Activated CD4-positive, alpha-beta T cell treated with anti-CD3 and anti-CD28 coated beads, Interleukin-2, amount 10 ng/mL, durations not matched to agents 24 days and 14 days (primary cell): ENCODE measurements at places on chromosomes 4 and X. TPM values are rescaled to one million over a fixed set of nuclear protein-coding genes. Genes with fewer than 3 reads are reported as not detected.

DNA sequence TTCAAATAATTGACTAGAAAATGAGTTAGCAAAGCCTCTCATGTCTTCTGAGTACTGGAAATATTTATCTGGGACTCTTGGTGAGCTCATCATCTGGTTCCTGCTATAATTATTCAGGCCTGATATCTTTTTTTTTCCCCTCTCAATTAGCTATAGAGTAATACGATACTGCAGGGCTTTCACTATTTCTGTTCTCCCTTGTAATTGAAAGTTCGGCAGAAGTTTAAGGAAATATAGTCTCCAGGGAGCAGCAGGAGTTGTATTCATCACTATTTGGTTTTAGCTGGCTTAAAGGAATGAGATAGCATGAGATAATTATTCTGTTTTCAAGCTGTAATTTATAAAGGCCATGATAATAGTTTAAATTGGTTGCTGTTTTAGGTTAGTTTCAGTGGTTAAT, 378.6 kb upstream of the EPHA5 start:
- DNase-seq, result no peak

GRCh38 chr4:71095141-71095540, 101.7 kb downstream of the DCK start:
- DNase-seq, result no peak

- DNase-seq, result peak; percentile 89
These were observed 4.0 kb downstream of the HERC6 start for GRCh38 chr4:88382621-88383020.

Gene TLR3
- not detected in 2 replicates for total RNA-seq

Gene IL2RG
- total RNA-seq, result 337 and 348 TPM in 2 replicates

GRCh38 chr4:185805979-185806378, 6.0 kb downstream of the SORBS2 start:
- DNase-seq, result no peak

DNA sequence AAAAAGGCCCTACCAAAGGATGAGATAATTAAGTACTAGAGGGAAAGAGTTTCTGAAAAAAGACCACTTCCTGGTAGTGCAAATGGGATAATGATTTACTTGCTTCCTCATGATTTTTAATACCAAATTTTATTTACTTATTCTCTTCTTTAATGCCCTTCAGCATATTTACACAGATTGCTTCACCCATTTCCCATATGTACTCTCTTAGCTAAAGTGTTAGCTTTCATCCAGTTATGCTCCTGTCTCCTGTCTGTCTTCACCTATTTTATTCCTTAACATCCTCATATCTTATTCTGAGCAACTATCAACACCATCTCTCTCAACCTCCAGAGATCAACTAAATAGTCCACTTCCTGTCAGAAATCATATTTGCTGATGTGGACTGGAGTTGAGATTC, 183.2 kb upstream of the HS3ST1 start:
- DNase-seq, result no peak

- DNase-seq, result peak; percentile 60
These were observed 3.7 kb downstream of the MTMR1 start for GRCh38 chrX:150696866-150697265.

- DNase-seq, result no peak
These were observed 108.9 kb downstream of the UNC5C start for GRCh38 chr4:95439896-95440295.

GRCh38 chr4:2280531-2281300, 18.8 kb upstream of the MXD4 start:
- DNase-seq, result no peak

- no peak for DNase-seq
These were observed 20.5 kb downstream of the PNMA6E start for GRCh38 chrX:153380691-153381090.

DNA sequence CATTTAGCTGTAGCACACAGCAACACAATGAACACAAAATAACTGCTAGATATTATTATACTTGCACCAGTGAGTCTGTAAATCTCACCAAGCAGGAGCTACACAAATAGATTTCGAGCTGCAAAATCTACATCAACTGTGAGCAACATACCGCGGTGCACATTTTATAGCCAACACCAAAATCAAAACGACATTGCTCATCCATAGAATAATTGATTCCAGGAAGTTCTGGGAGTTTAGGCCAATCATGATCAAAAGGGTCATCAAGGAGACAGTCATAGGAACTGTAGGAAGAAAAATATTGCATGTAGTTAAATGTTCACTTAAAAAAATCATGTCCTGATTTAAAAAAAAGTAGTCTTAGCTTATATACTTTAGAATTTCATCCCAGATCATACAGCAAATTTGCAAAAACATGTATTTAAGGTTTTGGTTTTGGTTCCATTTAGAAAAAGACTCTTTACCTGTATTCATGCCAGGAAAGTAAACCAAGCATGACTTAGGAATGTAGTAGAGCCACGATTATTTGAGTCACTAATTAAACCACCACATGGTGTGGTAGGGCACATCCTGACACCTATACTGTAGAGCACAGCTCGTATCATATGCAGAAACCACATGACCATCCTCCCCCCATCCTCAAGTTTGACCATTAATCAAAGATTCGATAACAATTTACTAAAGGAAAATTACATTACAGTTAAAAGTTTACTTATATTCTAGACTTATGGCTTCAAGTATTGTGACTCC, 250.4 kb downstream of the ADAMTS3 start:
- no peak for DNase-seq
